ENCODE measurements at places on chromosomes 16 and 17. TPM values are rescaled to one million over a fixed set of nuclear protein-coding genes. Genes with fewer than 3 reads are reported as not detected.

DNA sequence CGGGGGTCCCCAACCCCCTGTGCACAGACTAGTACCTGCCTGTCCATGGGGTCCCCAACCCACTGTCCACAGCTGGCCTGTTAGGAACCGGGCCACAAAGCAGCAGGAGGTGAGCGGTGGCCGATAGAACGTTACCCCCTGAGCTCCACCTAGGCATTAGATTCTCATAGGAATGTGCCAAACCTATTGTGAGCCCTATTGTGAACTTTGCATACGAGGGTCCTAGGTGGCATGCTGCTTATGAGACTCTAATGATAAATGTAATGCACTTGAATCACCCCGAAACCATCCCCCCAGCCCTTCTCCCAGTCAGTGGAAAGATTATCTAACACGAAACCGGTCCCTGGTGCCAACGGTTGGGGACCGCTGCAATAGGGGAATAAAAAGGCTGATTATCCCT is 1.5 kb downstream of the REXO5 start:
- DNase-seq: no peak

Gene SGSH
- total RNA-seq: 18.6 TPM

Gene ITGAE
- total RNA-seq: 19.0 TPM

Gene PABPN1L
- not detected for total RNA-seq

DNA sequence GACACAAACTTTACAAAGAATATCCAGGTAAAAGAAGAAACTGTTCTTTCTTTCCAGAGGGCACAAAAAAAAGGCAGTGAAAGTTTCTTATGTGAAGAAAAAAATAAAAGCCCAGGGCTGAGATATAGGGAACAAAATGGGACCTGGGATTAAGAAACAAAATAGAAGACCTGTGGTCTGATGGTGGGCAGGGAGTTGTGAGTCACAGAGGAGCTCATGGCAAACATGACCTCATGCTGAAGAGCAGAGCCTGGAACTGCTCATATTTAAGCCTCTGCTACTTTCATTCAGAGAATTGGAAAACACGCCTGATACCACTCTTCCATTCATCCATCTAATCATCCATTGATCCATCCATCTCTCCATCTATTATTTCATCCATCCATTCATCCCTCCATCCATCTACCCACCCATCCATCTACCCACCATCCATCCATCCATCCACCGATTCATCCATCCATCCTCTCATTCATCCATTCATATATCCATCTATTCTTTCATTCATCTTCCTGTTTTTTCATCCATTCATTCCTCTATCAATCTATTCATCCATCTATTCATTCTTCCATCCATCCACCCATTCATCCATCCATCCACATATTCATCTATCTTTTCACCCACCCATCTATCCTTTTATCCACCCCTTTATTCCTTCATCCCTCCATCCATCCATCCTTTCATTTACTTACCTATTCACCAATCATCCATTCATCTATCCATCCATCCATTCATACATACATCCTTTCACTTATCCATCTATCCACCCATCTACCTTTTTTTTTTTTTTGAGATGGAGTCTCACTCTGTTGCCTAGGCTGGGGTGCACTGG is 30.0 kb downstream of the WFDC1 start:
- DNase-seq: no peak

- no peak for DNase-seq
Measured at GRCh38 chr16:3637371-3637923, 17.0 kb upstream of the DNASE1 start.

DNA sequence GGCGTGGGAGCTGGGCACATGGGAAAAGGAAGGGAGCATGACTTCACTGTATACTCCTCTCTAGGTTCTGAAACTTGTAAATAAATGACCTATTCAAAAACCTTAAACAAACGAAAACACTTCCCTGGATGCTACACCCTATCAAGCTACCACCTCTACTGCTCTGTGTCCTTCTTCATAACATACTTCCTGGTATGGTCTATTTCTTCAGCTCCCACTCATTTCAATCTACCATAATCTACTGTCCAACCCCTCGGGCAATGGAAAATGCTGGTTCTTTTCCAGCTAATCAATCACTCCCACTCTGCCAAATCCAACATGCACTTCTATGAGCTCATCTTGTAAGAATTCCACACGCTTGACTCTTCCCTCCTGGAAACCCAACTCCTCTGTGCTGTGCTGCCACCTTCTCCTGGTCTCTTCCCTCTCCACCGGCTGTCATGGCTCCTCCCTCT is 42.4 kb downstream of the AMFR start:
- no peak for DNase-seq

GRCh38 chr17:20998571-20999043 is 44.2 kb downstream of the USP22 start:
- DNase-seq: no peak

DNA sequence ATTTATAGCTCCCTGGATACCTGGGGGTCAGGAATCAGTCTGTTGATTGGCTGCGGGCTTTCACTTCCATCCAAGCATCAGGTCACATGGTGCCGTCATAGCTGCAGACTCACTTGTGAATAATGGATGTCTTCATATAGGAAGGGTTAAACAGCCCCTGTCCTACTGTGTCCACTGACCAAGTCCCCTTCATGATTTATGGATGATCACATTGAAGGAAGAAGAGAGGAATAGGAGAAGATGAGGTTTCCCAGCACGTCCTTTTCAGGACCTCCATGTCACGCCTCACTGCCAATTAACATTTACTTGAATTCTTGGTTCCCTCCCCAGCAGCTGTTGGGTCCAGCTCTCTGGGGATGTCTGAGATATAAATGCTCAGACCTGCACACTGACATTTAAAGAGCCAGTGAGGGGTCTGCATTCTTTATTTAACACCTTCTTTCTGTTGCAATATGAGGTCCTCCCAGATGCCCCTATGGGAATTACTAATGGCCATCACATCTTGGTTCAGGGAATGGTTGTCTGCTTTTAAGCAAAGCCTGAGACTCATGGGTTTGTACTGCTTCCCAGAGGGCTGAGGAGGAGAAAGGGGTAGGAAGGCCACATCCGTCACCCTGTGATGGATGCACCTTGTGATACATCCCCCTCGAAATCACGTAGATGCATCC is 230.6 kb upstream of the HSBP1 start:
- DNase-seq: no peak
